Esophagus squamous epithelium (tissue), 5 donors: ENCODE measurements at places on chromosomes 2 and 18.

DNA sequence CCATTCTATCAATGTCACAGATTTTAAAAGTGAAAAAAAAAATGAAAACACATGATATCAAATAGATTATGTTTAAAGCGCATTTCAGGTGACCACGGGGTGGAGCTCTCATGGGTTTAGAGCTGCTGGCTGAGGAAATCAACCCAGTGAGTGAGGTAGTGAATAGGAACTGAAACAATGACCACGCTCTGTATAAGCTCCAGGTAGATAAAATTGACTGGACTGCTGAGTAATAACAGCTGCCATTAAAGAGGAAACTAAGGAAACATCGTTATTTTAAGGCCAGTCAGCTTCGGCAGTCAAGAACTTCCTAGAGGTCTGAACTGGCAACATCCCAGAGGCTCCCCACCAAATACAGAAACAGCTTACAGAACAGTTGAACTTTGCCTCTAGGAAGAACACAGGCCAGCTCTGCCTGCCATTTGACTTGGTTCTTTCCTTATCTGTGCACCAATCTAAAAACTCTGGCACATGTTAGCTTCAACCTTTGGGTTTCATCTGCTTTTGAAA, 185.9 kb downstream of the PDE1A start:
- no peak for DNase-seq

- no peak for DNase-seq
These were observed 448.9 kb downstream of the NBAS start for GRCh38 chr2:15112216-15112615.

GRCh38 chr2:151033271-151034248, 228.1 kb downstream of the RBM43 start:
- DNase-seq = no peak

GRCh38 chr18:22322243-22322691, 95.4 kb downstream of the CTAGE1 start:
- no peak for DNase-seq

DNA sequence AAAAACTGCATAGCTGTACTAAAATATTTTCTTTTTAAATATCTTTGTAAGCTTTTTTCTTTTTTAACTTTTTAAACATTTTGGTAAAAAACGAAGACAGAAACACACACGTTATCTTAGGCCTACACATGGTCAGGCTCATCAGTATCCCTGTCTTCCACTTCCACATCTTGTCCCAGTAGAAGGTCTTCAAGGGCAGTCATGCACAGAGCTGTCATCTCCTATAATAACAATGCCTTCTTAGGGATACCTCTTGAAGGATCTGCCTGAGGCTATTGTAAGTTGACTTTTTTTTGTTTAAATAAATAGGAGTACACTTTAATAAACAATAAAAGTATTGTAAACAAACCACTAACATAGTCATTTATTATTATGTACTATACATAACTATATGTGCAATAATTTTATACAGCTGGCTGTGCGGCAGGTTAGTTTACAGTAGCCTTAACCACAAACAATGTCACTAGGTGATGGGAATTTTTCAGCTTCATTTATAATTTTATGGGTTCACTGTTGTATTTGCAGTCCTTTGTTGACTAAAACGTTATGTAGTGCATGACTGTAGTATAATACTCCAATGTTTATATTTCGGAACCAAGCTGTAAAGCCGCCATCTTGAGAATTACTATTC, 124.4 kb downstream of the MAP4K4 start:
- DNase-seq = no peak

- no peak for DNase-seq
These were observed 1125.2 kb upstream of the FANCL start for GRCh38 chr2:59366288-59366687.

DNA sequence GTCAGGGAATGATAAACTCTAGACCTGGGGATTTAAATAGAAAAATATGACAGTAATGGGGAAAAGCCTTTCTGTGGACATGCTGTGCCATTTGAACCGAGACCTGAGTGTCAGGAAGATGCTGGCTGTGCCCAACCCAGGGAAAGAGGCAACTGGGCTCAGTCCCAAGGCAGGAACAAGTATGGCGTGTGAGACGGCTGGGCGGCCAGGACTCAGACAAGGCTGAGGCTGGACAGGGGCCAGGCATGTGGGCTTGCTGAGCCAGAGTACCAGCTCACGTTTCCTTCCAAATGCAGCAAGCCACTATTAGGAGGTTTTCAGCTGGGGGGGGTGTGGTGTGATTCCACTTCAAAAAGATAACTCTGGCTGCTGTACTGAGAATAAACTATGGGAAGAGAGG, 92.4 kb downstream of the INPP5D start:
- DNase-seq = no peak

DNA sequence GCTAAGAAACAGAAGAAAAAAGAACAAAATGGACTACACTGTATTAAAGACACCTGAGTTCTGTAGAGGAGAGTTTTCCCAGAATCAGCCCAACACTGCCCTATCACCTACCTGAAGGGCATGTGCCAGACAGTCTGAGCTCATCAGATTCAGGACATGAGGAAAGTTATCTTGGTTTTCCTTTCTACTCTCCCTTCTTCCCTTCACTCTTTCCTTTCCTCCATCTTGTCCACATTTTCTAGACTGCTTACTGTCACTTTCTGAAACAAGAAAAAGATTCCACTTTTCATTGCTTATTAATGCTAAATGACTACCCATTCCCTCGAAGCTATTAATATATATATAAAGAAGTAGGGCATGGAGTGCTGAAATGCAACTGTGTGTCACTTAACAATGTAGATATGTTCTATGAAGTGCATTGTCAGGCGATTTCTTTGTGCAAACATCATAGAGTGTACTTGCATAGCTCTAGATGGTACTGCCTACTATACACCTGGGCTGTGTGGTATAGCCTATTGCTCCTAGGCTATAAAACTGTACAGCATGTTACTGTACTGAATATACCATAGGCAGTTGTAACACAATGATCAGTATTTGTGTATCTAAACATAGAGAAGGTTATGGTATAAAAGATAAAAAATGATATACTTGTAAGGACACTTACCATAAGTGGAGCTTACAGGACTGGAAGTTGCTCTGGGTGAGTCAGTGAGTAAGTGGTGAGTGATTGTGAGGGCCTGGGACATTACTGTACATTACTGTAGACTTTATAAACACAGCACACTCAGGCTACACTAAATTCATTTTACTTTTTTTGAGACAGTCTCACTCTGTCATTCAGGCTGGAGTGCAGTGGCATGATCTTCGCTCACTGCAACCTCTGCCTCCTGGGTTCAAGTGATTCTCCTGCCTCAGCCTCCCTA, 145.5 kb upstream of the ITGA6 start:
- DNase-seq = no peak

GRCh38 chr18:44821924-44822323, 141.2 kb downstream of the SETBP1 start:
- DNase-seq = no peak

DNA sequence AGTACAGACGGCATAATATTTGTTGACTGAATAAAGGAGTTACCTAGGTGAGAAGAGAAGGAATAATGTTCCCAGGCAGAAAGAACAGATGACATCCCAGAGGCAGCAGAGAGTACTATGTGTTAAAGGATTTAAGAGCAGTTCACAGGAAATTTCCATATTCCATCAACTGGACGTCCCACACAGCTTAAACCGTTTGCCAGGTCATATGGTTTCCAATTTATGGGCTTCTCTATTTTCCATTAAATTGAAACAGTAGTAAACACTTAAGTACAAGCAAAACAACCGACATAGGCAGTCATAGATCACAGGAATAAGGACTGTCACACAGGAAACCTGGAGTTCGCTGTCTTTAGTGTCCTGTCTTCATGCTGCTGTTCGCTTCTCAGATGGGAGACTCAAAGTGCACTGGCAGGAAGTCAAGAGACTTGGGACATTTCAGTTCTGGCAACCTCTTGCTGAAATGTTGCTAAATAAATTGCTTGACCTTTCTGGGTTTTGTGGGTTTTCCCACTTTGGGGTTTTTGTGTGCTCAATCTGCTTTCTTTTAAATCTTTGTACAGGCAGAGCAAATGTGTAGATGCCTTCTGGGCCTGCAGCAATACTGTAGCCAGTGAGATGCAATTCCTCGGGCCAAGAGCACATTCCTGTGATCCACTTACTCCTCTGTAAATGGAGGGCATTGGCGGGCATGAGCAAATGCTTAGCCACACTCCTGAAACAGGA, 5.8 kb upstream of the PIEZO2 start:
- DNase-seq = no peak

DNA sequence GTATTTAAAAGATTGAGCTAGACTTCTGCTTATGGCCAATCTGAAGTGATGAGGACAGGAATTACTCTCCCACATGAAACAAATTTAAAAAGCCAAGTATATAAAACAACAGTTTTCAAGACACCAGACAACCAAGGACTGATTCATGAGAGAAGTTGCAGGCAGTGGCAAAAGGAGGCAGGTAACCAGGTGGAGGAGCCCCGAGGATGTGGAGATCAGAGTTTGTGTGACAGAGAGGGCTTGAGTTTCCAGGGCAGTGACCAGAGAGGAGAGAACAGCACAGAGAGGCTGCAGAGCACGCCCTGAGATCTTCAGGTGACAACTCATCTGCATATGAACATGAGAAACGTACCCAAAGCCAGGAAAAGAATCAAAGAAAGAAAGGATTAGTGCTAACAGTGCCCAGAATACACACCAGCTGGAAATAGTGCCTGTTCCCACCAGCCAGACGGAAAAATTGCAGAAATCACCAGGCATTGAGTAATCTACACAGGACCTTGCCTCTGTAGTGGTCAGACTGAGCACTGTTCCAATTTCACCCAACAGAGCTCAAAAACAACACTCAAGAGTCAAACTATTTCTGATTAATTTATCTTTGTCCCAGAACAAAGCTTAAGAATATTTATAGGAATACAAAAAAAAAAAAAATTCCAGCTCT, 173.1 kb downstream of the SEPTIN10 start:
- no peak for DNase-seq

- no peak for DNase-seq
These were observed 66.6 kb downstream of the EPB41L3 start for GRCh38 chr18:5476961-5477800.

- DNase-seq = no peak
These were observed 132.1 kb downstream of the TFCP2L1 start for GRCh38 chr2:121152861-121153260.

DNA sequence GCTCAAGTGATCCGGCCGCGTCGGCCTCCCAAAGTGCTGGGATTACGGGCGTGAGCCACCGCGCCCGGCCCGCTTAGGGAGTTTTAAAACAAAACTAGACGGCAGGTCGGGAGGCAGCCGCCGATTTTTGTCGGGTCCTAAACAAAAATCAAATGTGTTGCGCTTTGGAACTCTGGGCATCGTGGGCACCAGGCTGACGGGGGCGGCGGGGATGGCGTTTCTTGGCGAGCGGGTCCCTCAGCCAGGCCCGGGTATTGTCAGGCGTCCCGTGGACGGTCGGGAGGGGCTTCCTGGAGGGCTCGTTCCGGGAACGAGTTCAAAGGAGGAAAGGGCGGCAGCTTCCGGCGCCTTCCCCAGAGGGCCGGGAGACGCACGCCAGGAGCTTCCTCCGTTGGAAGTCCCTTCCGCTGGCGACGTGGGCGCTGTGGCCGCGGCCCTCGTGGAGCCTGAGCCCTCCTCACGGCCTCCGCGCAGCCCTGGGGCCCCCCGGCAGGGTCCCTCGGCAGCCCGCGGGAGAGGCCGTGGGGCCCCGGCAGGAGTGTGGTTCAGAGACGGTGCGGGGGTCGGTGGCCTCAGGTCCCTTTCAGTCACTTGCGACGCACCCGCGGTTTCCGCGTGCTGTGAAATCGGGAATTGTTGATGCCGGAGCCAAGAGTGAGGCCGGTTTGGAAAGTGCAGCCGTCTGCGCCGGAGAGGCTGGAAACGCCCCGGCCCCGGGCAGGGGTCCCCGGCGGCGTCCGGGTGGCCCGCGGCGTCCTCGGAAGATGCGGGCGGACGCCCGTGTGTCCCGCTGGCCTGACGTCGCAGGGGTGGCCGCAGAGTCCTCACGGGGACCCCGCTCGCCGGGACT, 59.3 kb downstream of the EMILIN2 start:
- no peak for DNase-seq

DNA sequence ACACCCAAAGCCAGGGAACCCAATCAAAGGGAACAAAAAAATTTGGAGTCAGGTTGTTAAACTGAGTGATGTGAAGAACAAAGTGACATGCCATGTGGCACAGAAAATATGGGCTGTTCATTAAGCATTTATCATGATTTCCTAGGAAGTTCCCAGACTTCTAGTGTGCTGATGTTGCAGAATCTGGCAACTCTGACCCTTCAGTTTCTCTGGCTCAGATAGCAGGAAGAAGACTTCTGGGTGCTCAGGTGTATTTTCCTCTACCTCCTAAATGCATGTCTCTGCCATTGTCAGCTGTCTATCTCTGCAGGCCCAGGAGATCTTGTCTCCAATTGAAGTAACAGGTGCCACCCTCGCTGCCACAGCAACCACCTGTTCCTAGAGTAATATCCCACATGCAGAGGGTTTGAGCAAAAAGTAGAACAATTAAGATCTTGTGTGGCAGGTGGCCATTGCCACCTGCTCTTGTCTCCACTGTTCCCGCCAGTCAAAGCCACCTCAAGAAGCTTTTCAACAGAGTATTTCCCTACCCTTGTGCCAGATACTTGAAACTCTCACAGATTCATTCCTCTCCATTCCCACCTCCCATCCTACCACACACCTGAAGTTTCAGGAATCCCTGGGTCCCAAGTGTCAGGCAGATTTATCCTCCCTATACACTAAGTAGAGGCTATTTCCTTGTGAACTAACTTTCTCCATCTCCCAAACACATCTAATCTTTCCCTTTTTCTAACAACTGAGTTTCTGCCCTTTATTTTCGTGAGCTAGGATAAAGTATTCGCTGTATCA, 533.7 kb upstream of the CHAC2 start:
- DNase-seq = no peak

DNA sequence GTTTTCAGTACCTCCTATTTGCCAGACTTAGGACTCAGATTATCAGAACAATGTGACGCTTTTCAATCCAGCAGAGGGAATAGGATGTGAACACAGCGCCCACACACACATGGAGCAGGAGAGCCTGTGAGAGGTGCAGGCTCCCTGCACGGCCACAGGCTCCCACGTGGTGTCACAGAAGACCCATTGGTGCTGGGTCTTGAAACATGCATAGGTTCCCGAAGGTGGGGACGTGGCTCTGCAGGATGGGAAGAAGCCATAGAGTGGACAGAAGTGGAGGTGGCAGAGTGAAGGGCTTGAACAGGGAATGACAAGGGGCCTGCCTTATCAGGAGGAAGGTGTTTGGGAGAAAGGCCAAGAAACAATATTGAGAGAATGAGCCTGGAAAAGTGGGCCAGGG, 78.5 kb upstream of the BCL2L11 start:
- DNase-seq = no peak

- DNase-seq = no peak
These were observed 60.9 kb upstream of the TWIST2 start for GRCh38 chr2:238786792-238787490.

- no peak for DNase-seq
These were observed 11.4 kb upstream of the RFX8 start for GRCh38 chr2:101486258-101486701.
